ENCODE measurements at places on chromosomes 12 and 14.

- DNase-seq: no peak
Observed at GRCh38 chr12:54509617-54510016, 12.1 kb downstream of the NCKAP1L start.

- no peak for DNase-seq
Observed at GRCh38 chr14:36935976-36936678, 236.3 kb downstream of the SLC25A21 start.

DNA sequence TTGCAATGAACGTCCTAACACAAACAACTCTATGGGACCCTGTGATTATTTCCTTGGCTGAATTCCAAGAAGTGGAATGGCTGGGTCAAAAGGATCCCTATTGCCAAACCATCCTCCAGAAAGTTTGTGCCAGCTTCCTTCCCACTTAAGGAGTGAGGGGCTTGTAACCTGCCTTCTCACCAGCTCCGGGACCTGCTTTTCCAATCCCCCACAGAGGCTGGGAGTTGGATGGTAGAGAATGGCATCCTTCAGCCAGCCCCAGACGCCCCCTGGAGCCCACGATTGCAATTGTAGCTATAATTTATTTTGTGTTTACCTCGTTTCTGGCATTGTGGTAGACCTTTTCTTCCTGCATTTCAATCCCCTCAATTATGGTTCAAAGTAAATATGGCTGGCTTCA lies 9.7 kb upstream of the ZDHHC22 start:
- DNase-seq: peak; percentile 59

- DNase-seq: no peak
Observed at GRCh38 chr12:85836197-85837090, at the start of gene RASSF9. Gene RASSF9 (minus strand): TSS chr12:85836409. CDS start chr12:85836201, 208 bp downstream.

- DNase-seq: no peak
Observed at GRCh38 chr12:92299744-92300143, 154.1 kb upstream of the BTG1 start.

DNA sequence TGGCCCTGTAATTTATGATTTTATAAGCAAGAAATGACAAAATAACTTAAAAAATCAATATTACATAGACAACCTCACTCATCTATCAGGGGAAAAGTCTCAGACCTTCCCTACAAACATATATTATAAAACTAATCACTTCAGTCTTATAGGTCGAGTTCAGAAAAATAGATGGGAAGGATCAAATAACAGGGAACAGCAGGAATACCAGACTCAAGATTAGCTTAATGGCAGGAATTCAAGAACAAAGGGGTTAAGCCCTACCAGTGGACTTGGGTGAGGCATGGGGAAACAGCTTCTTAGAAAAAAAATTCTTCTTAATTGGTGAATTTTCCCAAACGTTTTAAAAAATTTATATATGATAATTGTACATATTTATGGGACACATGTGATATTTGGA lies 51.6 kb upstream of the CRY1 start:
- DNase-seq: peak; percentile 43

- DNase-seq: no peak
Observed at GRCh38 chr14:52413729-52414408, 99.8 kb downstream of the PTGER2 start.

- no peak for DNase-seq
Observed at GRCh38 chr12:103013741-103014300, 56.3 kb downstream of the ASCL1 start.

- DNase-seq: peak; percentile 76
Observed at GRCh38 chr14:74860899-74861733, 14.8 kb downstream of the PROX2 start.

DNA sequence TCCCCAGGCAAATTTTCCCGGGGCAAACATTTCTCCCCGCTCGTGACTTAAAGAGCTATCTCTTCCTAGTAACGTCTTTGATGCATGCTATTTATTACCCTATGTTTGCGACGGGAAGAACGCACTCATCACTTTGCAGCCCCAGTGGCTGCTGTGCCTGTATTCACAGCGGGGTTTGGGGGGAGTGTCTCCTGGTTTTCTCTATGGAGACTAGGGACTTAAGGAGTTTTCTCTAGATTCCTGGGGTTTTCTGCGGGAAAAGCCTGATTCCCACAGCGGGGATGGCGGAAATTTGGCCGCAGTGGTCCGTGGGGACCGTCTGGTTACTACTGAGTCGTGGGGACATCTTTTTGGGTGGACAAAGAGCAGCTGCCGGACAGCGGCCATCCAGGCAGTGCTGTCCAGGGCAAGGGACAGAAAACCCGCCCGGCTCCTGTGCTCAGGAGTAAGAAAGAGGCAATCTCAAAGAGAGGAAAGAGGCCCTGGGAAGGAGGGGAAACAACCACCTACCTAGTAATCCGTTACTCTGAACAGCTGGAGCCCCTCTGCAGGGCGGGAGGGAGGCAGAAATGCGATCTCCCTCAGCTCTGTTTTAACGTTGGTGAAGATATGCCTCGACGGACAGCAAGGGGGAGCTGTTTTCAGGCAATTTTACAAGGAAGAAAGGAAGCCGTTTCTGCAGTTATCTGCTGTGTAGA lies 771 bp upstream of the AVPR1A start:
- peak; percentile 82 for DNase-seq

DNA sequence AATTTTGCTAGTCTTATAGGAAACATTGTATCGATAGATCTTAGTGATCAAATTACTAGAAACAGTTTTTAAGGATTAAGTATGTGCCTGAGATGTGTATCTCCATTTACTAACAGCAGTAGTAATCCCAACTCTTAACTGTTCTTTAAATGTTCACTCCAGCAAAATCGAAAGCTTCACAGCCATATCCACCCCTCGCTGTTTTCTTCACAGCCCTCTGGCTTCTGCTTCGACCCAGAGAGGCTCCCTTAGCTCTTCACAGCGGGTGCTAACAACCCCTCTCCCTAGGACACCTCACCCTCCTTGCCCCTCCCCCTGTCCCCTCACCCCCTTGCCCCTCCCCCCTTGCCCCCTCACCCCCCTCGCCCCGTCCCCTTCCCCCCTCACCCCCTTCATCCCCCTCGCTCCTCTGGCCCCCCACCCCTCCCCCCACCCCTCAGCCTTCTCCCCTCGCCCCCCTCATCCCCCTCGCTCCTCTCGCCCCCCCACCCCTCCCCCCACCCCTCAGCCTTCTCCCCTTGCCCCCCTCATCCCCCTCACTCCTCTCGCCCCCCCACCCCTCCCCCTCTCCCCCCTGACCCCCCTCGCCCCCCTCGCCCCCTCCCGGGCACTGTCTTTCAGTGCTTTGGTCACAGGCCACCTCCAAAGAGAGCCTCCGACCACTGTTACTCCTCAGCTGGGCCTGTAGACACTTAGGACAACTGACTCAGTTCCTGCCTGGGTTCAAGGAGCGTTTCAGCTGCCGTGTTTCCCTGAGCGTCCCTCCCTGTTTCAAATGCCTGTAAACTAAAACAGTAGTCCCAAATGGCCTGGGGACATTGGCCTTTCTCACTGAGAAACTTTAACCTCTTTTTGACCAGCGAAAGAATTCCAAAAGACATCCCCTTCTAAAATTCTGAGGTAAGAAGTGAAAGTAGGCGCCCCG lies 46.0 kb upstream of the DYNC1H1 start:
- DNase-seq: no peak

DNA sequence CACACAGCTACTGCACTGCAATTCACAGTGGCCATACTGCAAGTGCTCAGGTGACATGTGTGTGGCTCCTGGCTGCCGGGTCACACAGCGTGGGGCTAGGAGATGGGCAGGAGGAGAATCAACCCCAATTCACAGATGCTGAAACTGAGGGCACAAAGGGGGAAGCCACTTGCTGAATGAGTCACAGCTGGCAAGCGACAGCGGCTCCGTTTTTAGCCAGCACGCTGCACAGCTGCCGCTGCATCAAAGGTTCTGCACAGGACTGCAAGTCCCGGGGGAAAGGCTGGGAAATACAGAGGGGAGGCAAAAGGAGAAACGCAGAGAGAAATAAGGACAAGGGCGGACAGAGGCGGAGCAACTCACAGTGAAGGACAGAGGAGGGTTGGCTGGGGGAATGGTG lies 57.9 kb downstream of the KDM2B start:
- DNase-seq: peak; percentile 65

GRCh38 chr12:3705354-3705675 lies 47.6 kb downstream of the CRACR2A start:
- DNase-seq: no peak

DNA sequence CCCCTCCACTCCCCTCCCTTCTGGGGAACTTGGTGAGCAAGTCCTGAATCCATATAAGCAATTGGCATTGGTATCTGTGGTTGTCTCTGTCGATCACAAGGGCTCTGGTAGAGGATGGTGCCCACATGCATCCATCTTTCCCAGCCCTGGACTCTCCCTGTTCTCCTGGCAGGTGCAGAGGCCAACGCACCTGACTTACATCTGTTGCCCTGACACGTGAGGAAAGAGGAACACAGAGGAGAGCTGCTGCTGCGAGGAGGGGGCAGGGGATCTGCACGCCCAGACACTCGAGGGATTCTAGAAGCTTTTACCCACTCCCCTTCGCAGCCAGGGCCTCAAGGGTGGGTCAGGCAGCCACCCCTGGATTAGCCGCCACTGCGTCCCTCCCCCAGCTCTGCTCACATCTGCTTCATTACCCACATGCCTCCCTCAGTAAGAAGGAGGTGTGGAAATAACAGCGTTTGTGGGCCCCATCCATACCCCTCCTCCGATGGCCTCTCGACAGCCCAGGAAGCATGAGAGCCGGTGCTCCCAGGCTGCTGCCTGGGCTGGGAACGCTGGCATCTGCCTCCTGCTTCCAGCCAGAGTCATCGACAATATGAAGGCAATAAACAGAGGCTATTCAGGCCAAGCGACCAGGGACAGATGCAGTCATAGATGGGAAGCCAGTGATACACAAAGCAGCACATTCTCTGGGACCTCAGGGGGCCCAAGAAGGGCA lies 56.5 kb downstream of the KDM2B start:
- DNase-seq: peak; percentile 65

DNA sequence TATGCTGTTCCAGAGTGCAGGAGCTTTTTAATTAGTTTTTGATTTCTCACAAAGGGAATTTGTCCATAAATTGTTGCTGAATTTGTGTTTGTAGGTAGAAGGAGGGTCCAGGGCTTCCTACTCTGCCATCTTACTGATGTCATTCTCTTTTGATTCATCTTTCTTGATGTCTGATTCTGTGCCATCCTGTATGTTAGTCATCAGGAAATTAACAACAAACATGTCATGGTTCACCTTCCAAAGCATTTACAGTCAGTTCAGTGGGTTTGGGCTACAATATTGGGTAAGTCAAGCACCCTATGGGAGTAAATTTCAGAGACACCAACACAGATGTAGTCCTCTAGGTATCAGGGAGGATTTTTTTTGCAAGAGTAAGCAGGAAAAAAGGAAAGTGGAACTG lies 135.2 kb upstream of the SLC38A2 start:
- DNase-seq: no peak
